ENCODE measurements at places on chromosomes 11 and 22.

- no peak for DNase-seq
These were observed 206.7 kb downstream of the SBF2 start for GRCh38 chr11:10087186-10087922.

DNA sequence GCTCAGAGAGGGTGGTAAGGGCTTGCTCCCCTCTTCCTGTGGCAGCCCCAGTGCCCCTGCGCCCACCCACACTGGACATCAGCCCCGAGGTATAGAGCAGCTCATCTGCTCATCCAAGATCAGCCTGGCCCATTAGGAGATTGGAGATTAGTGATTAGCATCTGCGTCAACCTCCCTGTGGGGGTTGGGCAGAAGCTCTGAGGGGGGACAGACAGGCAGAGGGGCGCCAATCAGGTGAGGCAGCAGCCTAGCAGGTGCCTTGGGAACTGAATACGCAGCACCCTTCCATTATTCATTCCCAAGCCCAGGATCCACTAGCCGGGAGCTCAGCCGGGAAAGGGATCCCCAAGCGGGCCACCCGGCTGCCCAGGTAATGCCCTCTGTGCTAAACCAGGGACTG, 11.0 kb downstream of the SMTN start:
- no peak for DNase-seq

DNA sequence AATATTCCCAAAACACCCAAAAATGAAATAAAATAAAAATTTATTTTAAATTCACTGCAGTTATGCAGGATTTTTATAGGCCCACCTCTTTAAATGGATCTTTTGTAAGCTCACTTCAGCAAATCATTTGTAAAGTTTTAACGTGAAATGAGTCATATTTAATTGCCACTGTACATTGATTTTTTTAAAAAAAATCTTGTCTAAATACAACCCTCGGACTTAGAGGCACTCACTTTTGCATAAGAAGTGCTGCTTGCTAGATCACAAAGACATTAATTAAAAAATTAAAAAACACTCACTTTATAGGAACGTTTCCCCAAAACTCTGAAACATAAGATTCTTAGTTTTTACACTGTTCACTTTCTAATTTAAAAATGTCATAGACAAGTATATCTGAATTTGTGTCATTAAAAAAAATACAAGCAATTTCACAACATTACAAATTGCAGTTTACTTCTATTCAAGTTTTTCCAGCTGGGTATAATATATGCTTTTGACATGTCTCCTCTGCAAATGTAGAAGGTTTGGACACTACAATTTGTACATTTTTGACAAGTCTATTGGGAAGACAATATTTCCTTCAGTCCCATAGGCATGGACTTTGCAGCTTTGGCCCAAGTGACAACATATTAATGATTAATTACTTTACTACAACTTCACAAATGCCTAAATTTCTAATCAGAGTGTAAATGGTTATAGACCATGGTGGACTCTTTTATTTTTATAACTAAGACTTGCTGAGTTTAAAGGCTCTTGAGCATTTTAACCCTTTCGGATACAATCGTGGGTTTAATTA, 1088.4 kb downstream of the LRRC4C start:
- DNase-seq = no peak

GRCh38 chr11:81135570-81135969, 1598.1 kb downstream of the FAM181B start:
- DNase-seq = no peak

DNA sequence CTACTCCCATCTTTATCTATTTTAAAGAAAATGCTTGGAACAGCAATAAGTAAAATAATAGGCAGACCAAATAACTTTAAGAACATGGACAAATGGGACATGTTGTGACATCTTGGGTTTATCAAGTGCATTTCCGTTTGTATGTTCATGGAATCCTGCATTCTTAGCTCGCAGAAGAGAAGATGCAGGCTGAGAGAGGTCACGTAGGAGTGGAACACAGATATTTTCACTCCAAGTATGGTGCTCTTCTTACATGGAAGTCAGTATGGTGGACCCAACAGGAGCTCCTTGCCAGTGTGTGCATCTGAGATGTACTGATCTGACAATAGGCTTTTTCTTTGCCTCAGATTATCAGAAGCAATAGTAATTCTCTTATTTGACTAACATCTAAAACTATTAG, 1.7 kb downstream of the E2F8 start:
- DNase-seq = no peak

DNA sequence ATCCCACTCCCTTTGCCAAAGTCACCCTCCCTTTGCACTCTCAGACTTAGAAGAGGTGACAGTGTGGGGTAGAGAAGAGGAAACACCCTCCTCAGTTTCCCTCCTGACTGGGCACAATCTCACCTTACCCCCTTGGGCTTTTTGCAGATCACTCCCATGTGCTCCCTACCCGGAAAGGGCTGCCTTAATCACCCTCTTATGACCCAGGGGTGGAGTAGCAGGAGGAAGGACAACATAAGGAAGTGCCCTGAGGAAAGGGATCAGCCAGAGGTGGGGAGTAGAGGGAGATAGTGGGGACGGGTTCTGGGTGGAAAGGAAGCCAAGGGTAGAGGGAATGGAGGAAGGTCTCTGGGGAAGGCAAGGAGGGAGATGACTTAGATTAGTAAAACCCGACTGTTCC, 52.0 kb downstream of the NRXN2 start:
- no peak for DNase-seq

- DNase-seq = no peak
These were observed 32.6 kb downstream of the NUP50 start for GRCh38 chr22:45196308-45196707.

GRCh38 chr11:45815747-45816146, 10.8 kb downstream of the SLC35C1 start:
- DNase-seq = no peak

DNA sequence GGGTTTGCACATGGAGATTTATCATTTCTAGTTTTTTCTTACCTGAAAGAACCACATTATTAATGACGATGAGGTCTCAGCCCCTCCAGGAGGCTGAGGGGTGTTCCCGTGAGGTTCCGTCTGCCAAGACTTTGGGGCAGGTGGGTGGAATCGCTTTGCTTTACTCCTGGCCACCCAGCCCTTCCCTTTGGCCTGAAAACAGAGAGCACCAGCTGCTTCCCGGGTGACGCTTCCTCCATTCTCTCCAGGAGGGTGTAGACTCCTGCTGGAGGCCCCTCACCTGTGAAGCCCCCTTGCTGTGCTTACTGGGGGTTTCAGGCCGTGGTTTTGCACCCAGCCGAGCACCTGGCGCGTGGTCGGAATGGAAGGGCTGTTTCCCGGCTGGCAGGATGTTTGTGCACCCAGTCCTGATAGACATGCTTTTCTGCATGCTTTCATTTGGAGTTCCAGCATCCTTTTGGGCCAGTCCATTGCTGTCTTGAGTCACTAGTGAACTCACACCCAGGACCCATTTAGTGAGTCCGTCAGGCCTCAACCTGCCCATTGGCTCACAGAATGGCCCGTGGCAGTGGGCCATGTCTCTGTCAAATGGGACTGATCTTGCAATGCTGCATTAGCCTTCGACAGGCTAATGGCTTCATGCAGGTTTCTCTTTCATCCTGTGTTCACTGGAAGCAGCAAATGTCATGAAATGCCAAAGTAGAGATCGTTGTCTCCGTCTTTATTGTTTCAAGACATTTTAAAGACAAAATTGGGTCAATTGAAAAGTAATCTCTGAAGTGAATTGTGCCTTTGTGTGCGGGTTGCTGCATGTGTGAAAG, 360.8 kb downstream of the TBC1D22A start:
- no peak for DNase-seq

DNA sequence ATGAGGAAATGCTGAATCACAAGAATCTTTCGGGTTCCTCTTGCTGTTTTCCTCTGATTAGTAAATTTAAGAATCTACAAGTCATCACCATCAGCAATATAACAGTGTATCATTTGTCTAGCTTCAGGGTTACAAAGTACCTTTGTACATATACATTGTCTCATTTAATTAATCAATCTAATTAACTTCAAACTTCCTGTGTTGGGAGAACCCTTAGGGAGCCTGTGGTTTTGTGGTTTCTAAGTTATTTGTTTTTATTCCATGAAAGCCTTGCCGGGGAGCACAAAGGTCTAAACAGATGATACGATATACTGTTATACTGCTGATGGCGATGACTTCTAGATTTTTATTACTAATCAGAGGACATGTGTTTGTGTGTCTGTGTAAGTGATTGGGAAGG, 41.0 kb downstream of the TIMP3 start:
- no peak for DNase-seq

GRCh38 chr11:109347304-109347703, 74.7 kb upstream of the C11orf87 start:
- no peak for DNase-seq

- DNase-seq = no peak
These were observed 240.5 kb downstream of the OPCML start for GRCh38 chr11:133291780-133292179.

DNA sequence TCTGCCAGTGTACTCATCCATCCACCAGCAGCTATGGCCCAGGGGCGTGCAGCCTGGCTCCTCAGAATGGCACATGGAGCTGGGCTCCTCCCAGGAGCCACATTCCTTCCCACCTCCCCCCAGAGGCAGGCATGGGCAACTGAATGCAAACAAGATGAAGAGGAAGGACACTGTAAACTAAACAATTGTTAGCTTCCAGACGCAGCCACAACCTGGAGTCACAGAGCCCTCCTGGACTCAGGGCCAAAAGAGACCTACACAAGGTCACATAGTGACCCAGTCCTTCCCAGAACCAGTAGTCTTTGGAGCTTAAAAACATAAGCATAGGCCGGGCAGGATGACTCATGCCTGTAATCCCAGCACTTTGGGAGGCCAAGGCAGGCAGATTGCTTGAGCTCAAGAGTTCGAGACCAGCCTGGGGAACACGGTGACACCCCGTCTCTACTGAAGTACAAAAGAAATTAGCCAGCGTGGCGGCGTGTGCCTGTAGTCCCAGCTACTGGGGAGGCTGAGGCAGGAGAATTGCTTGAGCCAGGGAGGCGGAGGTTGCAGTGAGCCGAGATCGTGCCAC, 30.7 kb upstream of the CLDN5 start:
- DNase-seq = no peak

DNA sequence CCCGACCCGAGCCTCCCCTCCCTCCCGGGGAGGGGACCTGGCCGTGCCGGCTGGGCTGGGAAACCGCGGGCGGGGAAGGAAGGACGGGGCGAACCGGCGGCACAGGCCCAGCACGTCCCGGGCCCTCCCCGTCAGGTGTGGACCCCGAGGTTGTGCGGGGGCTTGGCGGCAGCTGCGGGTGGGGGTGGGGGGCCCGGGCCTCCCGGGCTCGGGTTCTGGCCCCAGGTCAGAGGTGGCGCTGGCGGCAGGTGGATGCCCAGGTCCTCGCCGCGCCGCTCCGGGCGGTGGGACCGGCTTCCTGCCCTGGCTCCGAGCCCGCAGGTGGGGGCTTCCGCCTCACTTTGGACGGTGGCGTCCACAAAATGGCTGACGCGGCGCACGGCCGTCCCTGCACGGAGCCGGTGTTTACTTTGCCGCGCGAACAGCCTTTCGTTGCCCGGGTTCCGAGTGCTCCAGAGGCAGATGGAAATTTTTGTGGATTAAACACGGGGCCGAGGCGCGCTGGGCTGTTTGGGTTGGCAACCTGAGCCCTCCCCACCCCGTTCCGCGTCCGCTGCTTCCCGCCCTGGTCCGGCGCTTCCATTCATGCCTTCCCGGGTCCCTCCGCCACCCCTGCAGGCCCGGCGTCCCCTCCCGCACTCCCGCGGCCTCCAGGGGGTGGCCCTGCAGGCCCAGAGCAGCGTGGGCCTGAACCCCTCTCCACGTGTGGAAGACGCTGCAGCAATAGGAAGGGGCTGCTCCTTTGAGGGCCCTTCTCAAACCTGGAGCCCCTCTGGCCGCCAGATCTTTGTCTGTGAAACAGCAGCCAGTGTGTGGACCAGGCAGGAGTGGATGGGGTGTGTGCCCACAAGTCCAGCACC, 92.0 kb upstream of the KCNQ1OT1 start:
- peak; percentile 26 for DNase-seq

DNA sequence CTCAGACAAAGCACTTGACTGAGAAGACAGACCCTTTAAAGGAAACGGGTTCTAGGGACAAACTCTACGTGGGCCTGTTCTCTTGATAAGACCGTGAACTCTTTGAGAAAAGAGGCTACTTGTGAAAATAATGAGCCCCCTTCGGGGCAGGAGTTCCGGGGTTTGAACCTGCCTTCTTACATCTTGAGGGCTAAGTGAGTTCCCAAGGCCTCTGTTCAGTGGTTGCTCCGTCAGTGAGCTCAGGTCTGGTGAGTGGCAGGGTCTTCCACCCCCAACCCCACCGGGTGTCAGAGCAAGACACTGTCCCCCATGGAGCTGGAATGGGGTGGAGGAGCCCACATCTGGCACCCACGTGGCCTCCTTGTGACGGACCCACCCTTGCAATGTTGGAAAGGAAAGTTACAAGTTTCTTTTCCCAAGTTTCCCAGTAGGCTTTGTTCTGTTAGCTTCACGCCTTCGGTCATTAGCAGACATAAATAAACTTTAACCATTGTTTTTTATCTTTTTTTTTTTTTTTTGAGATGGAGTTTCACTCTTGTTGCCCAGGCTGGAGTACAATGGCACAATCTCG, 6.3 kb upstream of the SAMM50 start:
- DNase-seq = no peak

DNA sequence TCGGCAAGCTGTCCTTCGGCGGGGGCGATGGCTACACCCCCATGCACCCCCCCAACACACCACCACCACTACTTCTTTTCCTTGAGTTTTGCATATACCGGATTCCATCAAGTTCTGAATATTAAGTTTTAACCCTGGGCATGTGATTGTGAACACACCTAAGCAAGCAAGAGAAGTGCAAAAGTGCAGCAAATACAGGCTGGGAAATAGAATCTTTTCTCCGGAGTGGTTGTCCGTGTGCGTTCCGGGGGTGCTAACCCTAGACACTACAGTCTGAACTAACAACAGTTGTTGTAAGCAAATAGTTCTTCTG, 574 bp downstream of the PRSS23 start:
- DNase-seq = no peak

- DNase-seq = no peak
These were observed 11.5 kb upstream of the NAP1L4 start for GRCh38 chr11:3003396-3004231.

GRCh38 chr11:78788533-78788932, 213.9 kb upstream of the NARS2 start:
- DNase-seq = no peak

GRCh38 chr11:44493383-44493782, 72.1 kb upstream of the CD82 start:
- no peak for DNase-seq

DNA sequence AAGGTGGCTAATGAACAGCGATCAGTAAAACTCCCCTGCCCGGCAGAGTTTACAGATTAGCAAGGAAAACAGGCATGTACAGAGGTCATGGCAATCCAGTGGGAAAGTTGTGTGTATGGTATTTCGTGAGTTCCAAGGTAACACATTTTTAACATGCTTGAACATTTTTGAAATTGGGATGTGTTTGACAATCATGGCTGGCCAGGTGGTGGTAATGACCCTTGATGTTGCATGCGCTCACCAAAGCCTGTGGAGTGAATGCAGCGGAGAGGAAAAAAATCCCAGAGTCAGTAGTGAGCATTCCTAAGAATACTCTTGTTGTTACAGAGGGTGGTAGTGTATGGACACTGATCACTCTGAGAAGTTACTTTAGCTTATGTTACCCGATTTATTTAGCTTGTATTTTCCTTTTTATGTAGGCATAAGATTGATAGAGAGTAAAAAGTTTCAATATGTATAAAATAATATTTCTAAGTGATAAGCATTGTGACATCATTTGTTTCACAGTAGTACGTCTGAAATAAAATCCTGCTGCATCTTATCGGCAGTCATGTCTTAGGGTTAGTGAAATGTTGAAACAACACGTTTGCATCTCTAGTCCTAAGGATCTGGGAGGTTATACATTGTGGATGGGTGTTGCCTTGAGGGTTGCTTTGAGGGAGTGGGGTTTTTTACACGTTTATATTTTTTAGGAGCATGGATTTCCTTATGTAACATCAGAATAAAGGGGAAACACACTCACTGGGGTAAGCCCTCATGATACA, 8.7 kb downstream of the TEAD1 start:
- DNase-seq = no peak

Data from stimulated activated CD4-positive, alpha-beta T cell treated with anti-CD3 and anti-CD28 coated beads, Interleukin-1b, Interleukin-23, amount 100 ng/mL, for 4 hours (primary cell).